ENCODE measurements at places on chromosomes 12 and 14.

DNA sequence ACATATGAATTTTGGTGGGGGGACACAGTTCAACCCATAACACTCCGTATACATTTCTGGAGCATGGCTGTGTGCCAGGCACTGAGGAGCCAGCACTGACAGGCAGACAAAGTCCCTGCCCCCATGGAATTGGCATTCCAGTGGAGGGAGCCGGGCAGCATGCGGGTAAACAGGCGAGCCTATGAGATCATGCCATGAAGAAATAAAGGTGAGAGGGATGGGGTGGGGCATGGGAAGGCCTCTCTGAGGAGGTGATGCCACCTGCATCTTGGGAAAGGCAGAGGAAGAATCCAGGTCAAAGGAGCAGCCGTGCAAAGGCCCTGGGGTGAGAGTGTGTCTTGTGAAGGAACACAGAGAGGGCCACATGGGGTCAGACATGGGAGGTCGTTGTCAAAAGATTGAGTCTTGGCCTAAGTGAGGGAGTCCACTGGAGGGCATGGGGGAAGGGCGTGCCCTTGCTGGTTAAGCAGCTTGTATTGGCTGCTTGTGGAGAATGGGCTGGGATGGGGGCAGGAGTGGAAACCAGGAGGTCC is 3.6 kb downstream of the OTUB2 start:
- DNase-seq: no peak

GRCh38 chr12:56158926-56159461 is 835 bp downstream of the MYL6 start:
- no peak for DNase-seq

GRCh38 chr14:102933618-102934231 is 11.3 kb downstream of the AMN start:
- DNase-seq: no peak

GRCh38 chr12:132453361-132454192 is 36.4 kb upstream of the FBRSL1 start:
- no peak for DNase-seq

DNA sequence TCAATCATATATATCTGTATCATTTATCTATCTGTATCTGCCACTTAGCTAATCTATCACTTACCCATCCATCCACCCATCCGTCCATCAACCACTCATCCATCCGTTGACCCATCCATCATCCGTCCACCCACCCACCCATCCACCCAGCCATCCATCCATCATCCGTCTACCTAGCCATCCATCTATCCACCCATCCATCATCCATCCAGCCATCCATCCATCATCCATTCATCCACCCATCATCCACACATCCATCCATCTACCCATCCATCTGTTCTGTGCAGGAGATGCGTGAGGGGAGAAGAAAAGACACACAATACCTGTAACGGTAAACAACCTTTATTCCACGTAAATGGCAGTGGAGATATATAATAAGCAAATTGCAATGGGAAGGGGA is 20.2 kb downstream of the NOC4L start:
- no peak for DNase-seq

DNA sequence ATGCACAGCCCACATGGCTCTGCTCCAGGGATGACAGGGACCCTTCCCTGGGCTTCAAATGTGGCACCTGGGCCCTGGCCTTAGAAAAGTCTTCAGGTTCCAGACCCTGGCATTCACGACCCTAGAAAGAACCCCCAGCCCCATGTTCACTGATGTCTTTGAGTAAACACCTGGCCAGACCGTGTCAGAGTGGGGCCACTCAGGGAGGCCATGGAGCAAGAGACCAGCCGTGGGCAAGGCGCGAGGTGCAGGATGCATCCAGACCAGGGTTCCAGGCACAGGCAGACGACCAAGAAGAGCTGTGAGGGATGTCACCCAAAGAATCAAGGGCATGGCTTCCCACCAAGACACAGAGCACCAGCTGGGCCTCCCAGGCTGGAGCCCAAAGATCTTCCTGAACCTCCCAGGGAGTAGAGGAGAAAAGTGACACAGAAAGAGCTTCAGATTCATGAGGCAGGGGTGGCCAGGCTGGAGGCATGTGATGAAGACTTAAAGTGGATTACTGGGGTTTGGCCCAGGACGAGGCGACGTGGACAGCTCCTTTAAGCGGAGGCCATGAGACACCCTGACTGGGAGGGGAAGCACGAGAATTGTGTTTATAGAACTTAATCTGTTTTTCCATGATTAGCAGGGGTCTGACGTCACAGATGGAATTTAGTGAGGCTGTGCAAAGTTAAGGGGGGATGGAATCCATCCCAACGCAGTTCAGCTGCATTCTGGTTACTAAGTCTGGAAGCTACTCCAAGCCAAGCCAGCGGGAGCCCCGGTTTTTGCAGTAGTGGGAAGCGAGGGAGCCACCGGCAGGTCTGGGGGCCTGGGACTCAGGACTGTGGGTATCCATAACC is 61.6 kb downstream of the ARL6IP4 start:
- DNase-seq: no peak

DNA sequence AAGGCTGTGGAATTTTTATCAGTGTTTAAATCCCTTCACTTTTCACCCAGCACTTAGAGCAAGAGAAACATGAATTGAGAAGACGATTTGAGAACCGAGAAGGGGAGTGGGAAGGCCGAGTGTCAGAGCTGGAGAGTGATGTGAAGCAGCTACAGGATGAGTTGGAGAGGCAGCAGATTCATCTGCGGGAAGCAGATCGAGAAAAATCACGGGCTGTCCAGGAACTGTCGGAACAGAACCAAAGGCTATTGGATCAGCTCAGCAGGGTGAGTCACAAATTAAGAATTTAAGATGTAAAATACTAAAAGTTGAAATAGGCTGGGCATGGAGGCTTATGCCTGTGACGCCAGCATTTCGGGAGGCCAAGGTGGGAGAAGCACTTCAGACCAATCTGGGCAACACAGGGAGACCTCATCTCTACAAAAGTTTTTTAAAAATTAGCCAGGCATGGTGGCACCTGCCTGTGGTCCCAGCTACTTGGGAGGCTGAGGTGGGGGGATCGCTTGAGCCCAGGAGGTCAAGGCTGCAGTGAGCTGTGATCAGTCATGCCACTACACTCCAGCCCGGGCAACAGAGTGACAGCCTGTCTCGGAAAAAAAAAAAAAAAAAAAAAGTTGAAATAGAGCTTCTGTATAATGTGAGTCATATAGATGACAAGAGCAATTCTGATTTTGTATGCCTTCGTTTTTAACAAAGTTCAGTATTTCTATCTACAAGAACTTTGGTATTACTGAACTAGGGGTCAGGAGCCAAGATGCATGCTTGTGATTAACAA is 9.6 kb downstream of the BICDL1 start:
- no peak for DNase-seq

DNA sequence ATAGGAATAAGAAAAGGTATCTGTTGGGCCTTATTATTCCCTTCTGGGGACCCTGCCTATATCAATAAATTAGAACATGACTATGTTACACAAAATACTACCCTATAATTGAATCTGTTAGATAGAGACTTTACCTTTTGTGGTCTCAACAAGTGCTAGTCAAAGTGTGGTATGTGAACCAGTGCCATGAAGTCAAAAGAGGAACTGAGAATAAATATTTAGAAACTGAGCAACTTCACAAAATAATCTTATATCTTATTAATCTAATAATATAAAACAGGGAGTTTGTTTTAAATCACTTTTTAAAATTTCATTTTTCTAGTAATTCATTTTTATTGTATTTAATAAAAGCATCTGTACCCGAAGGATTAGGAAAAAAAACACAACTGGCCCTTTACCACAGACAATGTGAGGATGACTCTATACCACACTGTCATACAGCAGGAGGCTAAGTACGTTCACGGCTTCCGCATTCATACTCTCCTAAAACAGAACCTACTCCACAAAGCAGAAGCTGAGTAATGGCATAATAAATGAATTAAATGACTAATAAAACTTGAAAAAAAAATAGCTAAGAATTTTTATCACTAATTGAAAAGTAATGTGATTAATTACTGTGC is 42.1 kb downstream of the SEC23A start:
- DNase-seq: no peak

GRCh38 chr12:31819427-31819826 is 90.6 kb upstream of the AMN1 start:
- no peak for DNase-seq

DNA sequence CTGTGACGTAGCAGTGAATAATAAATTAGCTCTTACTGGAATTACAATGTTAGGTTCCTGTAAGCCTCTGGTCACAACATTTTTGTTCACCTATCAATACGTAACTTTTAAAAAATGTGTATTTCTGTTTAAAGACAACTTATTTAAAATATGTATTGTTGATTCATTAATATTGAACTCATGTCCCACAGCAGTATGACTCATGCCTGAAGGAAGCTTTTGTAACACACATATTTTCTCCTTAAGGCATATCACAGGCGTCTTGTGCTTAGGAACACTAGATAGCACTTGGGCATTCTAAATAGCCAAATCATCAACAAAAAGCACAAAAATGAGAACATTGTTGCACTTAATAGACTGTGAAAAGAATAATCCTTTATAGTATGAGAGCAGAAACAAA is 92.5 kb downstream of the GPHN start:
- no peak for DNase-seq

- DNase-seq: no peak
Measured at GRCh38 chr12:49540229-49541139, 1.7 kb downstream of the KCNH3 start.

DNA sequence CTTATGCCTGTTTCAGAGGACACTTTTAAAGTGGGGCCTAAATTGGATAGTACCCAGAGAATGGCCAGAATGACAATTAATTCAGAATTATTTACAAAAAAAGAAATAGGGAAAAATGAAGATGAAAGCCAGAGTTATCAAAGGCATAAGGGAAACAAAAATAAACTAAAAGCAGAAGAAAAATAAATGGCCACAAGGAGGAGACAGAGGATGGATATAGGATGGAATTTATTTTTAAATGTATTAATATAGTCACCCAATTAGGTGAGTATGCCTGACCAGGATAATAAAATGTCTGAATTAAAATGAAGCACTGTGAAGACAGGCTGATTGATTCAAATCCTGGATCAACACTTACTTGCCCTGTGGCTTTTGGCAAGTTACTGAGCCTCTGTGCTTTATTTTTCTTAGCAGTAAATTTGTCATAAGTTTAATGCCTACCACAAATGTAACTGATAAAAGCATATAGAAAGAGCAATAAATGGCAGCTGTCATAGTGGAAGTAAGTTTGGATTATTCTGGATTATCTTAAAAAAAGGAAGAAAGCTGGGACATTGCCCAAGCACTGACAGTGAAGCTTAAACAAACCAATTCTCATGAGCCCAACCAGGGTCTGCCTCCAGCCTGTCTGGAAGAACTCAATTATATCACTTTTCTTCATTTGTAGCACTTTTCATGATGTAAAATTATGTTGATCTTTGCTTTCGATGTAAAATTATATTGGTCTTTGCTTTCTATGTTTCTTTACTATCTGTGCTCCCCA is 3.5 kb downstream of the CLEC9A start:
- no peak for DNase-seq

DNA sequence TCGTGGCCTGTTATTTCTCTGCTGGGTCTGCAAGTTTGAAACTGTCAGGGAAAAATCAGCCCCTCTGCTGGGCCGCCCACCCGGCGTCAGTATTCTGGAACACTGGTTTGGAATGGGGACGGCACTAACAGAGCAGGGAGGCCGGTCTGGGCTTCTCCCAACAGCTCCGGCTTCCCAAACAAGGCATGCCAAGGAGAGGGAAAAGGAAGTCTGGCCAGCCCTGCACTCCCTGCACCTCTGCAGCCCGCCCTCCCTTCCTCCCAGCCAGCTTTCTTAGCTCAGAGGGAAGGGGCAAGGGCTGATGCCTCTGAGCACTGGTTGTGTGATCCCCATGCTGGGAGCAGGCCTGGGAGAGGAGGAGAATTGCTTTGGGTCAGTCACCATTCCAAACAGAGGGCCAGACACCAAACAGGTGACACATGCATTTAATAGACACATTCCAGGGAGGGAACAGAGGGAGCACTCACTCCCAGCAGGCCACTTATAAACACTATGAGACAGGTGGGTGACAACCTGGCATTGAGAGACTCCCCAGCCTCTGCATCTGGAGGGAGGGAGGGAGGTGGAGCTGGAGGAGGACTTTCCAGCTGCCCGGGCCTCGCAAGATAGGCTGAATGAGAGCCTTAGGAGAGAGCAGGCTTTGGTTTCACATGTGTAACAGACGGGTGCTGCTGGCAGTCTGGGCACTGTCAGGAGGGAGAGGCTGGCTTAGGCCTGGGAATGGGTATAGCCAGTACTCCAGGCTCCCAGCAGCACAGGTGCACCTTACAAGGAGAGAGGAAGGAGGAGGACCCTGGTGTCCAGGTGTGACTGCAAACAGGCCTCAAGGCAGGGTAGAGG is 10.3 kb downstream of the KRT75 start:
- DNase-seq: no peak

- DNase-seq: no peak
Measured at GRCh38 chr12:110079477-110080400, 31.4 kb upstream of the C12orf76 start.

DNA sequence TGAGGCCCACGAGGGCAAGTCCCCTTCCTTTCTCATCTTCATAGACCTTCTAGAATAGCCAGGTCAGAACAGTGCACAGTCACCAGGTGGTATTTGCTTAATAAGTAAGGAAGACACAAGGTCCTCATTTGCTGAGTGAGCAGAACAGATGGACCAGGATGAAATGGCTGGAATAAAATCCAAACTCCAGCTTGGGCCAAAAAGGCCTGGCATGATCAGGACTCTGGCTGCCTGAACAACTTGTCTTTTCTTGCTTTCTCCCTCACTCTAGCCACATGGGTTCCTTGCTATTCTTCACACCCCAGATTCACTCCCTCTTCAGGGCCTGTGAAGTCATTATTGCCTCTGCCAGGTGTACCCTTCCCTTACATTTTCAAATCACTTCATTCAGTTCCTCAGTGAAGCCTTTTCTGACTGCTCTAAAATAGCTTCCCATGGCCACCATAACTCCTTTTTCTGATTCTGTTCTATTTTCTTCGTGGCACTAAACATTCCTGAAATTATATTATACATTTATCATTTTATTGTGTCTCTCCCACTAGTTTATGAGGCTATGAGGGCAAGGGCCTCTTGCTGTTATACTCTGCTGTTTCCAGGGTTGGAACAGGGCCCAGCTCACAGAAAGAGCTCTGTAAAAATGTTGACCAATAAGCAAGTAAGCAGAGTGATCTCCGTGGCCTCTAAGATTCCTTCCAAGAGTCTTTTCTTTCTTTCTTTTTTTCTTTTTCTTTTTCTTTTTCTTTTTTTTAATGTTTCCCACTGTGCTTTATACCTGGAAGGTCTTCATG is 150.8 kb downstream of the TTC8 start:
- DNase-seq: no peak

- DNase-seq: no peak
Measured at GRCh38 chr12:27112871-27113270, 30.5 kb upstream of the C12orf71 start.

Data from NCI-H2081 (cell line).